Fibroblast of skin of left biceps (primary cell): ENCODE measurements at places on chromosomes 12 and 14.

- no peak for DNase-seq
Measured at GRCh38 chr12:43988838-43989560, 153.1 kb downstream of the TMEM117 start.

- no peak for DNase-seq
Measured at GRCh38 chr14:64186231-64187129, 107.7 kb downstream of the ESR2 start.

DNA sequence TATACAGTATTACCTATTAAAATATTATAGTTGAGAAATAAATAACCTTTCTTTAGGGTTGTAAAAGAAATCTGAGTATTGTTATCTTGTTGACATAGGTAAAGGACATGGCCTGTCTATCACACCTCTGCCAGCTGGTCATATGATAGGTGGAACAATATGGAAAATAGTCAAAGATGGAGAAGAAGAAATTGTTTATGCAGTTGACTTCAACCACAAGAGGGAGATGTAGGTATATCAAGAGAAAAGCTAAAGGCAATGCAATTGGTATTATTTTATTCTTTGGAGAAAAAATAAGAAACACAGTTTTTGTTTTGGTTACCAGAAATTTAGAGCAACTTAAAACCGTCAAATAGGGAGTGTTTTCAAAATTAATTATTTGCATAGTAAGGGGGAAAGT is 13.5 kb downstream of the CPSF2 start:
- DNase-seq: no peak

- no peak for DNase-seq
Measured at GRCh38 chr12:53205747-53206419, 1.2 kb downstream of the ITGB7 start.

GRCh38 chr12:28051516-28052354 is 79.2 kb upstream of the PTHLH start:
- no peak for DNase-seq

DNA sequence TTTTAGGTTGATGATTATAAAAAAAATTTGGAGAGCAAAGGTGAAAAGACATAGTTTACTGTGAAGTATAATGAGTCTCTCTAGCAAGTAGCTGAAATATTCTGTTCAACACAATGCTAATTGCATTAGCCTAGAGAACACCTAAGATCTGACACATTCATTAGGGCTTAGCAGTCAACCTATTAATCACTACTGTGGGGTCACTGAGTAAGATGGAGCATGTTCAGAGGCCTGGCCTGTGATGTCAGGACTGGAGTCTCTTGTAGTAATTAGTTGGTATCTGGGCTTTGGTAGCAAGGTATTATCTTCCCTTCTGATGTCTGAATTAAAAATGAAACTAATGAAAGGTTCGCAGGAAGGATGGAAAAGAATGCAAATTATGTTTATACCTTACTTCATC is 112.7 kb downstream of the SLC16A7 start:
- DNase-seq: no peak

DNA sequence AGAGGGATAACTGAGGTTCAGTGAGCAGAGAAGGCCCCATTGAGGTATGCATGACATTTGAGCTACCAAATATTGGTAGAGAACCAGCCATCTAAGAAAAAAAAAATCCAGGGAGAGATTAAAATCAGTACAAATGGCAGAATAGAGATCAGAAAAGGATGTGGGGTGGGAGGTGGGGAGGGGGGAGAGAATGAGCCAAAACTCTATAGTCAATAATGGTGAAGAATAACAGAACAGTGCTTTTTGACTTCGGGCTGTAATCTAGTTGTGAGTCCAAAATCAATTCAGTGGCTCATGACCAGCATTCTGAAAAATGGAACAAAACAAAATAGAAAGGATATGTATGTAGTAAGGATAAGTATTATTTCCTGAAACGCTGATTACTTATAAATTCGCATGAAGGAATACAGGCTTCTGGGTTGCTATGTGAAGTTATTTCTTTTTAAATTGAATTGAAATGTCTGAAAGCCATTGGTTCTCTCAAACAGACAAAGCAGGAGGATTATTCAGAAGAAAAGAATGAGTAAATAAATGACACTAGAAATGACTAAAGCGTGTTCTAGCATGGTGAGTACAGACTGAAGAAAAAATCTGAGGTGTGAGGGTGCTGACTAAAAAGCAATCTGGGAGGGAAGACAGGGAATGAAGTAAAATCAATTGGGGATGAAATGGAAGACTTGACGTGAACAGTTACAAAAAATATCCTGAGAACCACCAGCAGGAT is 72.4 kb downstream of the ATP2B1 start:
- no peak for DNase-seq

GRCh38 chr14:95185767-95186392 is 28.6 kb upstream of the DICER1 start:
- DNase-seq: no peak

GRCh38 chr14:104886690-104887622 is 21.9 kb downstream of the CEP170B start:
- DNase-seq: no peak
